ENCODE measurements at places on chromosomes 2 and 18.

GRCh38 chr2:44549856-44550255, 188.1 kb downstream of the CAMKMT start:
- DNase-seq, result no peak

GRCh38 chr2:23459032-23459431, 74.1 kb downstream of the KLHL29 start:
- DNase-seq, result no peak

DNA sequence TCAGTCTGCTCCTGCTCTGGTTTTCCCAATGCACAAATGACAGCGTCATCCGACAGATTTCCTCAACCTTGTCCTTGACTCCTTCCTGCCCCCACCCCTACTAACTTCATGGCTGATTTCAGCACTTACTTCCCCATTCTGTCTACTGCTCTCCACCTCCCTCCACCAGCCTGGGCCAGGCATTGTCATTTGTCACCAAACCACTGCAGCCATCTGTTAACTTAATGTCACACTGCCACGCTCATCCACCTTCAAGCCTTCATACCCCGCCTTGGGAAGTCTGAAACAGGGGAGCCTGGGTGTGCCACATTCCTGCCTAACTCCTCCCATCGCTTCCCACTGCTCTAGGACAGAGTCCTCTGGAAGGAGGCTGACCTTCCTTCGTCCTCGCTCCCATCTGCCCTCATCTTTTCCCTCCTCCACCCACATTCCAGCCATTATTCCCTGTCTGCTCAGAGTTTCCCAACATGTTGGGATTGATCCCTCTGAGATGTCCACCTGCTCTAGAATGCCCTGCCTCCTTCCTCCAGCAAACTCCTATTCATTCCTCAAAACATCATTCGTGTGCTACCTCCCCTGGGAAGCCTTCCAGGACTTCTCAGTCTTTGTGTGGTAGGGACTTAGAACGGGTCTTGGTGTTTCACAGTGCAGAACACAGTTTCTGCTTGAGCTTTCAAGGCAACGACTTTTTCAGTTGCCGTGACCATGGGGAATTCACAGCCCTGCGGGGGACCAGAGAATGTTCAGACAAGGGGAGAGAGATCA, 42.2 kb upstream of the SMAD7 start:
- no peak for DNase-seq

DNA sequence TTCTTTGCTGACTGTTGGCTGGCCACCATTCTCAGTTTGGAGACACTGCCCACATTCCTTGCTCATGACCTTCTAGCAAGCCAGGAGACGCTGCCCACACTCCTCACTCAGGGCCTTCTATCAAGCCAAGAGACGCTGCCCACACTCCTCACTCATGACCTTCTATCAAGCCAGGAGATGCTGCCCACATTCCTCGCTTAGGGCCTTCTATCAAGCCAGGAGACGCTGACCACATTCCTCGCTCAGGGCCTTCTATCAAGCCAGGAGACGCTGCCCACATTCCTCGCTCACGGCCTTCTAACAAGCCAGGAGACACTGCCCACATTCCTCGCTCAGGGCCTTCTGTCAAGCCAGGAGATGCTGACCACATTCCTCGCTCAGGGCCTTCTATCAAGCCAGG, 131.3 kb upstream of the CBLN2 start:
- no peak for DNase-seq

DNA sequence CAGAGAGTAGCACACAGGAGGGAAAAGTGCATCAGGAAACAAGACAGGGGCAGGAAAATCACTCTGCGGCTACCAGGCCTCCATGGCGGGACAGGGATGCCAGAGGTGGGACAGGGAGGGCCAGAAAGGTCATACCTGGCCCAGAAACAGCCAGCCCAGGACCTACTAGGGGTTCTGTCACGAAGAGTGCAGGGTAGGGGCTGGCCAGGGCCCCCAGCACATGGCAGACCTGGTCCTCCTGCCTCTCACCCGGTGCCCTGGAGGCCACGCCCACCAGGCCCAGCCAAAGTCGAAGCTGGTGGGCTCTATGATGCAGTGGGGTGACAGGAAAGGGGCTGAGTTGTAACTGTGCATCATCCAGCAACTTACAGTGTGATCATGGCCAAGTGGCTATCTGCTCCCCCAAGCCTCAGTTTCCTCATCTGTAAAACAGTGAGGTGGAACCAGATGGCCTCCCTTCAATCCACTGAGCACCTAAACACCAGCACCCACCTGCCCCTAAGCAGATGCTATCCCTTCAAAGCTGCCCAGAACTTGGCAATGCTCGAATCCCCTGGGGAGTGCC, 10.6 kb downstream of the CYP26B1 start:
- no peak for DNase-seq

All from BJ (cell line).